ENCODE measurements at places on chromosomes 7 and 10.

DNA sequence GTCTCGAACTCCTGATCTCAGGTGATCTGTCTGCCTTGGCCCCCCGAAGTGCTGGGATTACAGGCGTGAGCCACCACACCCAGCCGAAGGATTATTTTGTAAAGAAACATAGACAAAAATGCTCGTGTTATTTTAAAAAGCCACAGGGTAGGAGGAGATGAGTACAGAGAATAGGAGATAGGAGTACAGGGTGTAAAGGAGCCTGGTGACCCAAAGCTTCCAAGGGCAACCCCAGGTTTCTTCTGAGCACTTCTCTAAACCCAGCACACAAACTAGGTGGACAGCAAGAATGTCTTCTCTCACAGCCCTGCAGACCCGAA is 54.7 kb downstream of the ZNF467 start:
- DNase-seq = no peak

GRCh38 chr7:97731736-97732564 is at the start of gene TAC1:
TAC1 (plus strand) TSS chr7:97732086; CDS start chr7:97732613, 527 bp downstream.
- DNase-seq = no peak

- DNase-seq = peak; percentile 3
Observed at GRCh38 chr10:96413151-96413787, 54.5 kb upstream of the OPALIN start.

GRCh38 chr10:10902951-10903350 is 114.7 kb upstream of the CELF2 start:
- no peak for DNase-seq

DNA sequence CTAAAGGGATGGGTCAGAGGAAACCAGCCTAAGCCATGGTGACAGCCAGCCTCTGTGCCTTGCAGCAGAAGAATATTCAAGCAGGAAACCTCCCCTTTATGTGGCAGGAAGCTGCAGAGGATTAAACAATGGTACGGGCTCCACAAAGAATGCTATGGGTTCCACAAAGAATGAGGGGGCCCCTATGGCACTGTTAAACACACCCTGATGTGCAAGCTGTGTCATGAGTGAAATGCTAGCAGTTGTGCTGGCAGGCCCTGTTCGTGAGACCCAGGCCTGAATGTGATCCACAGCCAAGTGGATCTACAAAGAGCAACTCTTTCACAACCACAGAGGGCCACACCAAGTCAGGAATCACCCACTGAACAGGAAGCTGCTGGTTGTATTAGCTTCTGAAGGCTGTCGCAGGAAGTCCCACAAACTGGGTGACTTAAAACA is 68.9 kb downstream of the MYOF start:
- no peak for DNase-seq

- DNase-seq = no peak
Observed at GRCh38 chr10:75057680-75058079, 53.8 kb upstream of the SAMD8 start.

DNA sequence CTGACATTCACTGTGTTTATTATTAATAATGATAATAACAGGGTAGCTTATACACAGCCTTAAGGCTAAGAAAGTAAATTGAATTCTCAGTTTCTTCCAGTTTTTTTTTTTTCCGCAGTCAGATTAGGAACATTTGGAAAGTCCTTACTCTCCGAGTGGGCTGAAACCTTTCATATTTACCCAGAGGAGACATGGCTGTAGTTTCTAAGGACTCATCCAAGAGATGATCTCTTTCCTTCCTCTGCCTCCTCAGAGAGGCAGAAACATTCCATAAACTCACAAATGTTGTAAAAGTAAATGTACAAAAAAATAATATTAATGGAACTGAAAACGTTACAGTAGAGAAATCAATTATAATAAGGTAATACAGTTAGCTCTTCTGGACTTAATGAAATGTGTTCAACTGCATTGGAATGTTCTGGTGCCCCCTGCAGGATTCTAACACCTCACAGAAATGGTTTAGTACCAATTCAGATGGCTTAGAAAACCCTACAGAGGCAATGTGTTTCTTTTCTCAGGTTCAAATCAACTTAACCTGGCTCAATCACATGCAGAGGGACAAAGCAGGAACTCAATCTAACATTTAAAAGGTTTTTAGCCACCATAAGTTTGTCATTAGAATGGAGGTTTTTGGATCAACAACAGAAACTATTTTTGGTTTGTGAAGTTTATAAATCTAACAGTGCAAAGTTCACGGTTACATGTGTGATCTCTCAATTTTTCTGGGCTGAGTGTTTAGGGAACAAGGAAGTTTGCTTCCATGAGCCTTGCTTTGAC is 71.7 kb downstream of the ICA1 start:
- DNase-seq = peak; percentile 63

DNA sequence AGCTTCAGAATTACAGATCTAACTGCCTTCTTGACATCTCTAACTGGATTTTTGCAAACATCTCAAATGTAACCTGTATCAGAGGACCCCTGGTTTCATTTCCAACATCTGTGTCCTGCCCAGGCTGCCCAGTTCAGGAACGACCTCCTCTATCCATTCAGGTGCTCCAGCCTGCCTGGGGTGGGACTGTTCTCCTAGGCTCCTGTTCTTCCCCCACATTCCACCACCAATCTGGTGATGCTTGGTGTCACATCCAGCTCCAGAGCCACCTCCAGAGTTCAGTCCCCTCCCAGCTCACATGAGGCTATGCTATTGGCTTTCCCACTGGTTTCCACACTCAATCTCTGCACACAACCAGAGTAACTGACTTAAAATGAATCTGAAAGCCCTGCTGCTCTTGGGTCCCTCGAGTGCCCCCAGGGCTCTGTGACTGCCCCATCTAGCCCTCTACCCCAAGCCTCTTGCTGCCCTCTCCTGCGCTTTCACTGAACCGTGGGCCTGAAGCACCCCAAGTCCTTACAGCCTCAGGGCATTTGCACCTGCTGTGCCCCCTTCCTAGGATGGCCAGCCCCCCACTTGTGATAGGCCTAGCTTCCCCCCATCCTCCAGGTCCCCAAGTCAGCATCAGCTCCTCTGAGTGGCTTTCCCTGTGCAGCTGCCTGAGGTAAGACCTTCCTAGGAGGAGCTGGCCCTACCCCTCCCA is 46.1 kb downstream of the PPIF start:
- no peak for DNase-seq

DNA sequence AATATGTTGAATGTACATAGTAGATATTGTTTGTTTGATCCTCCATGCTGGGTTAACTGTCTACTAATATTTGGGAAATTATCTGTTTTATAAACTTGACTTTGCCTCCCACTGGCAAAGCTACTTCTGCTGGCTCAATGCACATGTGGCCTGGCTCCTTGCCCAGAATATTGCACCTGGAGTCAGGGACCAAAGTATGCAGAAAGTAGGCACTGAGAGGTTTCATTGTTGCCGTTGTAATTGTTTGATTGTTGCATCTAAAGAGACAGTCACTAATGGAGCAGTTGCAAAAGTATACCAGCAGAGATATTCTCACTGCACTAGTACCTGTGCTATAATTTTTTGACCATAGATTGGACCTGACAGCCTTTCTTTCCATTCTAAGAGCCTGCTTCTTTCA is 137.8 kb upstream of the CNTNAP2 start:
- no peak for DNase-seq

GRCh38 chr10:96153070-96153469 is 23.0 kb downstream of the ZNF518A start:
- no peak for DNase-seq

GRCh38 chr7:151590071-151590849 is 70.6 kb upstream of the RHEB start:
- DNase-seq = no peak

DNA sequence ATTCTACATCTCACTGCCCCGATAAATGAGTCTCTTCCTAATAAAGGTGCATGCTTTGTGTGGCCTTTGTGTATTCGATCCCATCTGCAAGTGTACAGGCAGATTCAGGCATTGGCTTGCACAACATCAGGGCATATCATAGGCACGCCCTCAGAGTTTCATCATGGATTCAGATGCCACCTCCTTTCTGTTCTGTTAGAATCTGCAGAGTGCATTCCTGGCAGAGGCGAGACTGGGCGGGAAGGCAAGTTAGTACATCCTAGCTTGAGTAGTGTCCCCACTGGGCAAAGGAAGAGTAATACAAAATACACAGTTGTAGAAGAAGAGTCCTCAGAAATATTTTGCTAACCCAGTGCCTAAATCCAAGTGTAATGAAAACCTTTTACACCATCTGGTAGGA is 346.5 kb upstream of the GALNT17 start:
- DNase-seq = no peak

DNA sequence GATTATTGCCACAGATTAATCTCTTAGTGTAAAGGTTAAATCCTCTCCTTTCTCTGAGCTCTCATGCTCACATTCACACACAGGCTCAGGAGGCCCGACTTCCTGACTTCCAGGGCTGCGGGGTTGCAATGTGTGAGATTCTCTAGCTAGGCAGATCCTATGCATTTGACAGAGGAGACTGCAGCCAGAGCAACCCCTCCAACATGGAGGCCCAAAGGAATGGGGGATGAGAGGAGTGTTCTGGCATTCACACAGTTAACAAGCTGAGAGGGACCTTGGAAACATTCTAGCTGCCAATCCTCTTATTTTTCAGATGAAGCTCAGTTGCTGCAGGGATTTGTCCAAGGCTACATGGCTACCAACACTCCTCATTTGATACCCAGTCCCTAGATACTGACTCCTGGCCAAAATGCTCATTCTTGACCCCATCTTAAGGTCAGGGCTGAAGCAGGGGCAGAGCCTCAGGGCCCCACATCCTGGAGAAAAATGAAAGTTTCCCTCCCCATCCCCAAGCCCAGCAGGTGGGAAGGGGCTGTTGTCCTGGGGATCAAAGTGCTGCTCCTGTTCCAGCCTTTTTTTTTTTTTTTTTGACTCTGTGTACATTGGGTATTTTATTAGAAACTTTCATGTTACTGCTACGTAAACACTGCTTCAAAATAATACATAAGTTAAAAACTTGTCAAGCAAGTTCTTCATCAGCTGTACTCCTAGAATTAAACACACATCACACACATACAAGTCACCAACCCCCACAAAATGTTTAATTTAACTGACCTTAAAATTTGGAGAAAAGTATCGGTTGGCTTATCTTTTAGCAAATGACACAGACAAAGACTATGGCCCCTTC is 325.6 kb downstream of the PLXNA4 start:
- no peak for DNase-seq

GRCh38 chr10:73836427-73836980 is 25.1 kb upstream of the NDST2 start:
- DNase-seq = no peak

GRCh38 chr7:90919816-90920215 is 323.7 kb downstream of the CDK14 start:
- DNase-seq = no peak

- no peak for DNase-seq
Observed at GRCh38 chr10:101451261-101451660, 97.3 kb downstream of the BTRC start.

GRCh38 chr10:2475711-2476217 is 591.6 kb upstream of the PFKP start:
- no peak for DNase-seq

DNA sequence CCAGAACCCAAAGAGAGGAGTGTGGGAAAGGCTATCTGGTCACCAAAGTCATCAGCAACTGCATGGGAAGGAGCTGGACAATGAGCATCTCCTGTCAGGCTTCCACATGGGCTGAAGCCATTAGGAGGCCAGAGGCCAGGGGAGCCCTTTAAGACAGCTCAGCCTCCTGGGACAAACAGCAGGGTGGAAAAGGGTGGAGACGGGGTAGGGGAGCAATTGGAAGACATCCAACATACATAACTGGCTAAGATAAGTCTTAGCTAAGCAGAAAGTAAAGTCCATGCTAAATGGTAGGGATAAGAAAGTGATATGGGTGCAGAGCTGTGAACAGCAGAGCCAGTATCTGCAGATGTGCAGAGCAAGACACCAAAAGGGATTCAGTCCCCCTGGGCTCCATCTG is 1.5 kb upstream of the OAT start:
- no peak for DNase-seq

DNA sequence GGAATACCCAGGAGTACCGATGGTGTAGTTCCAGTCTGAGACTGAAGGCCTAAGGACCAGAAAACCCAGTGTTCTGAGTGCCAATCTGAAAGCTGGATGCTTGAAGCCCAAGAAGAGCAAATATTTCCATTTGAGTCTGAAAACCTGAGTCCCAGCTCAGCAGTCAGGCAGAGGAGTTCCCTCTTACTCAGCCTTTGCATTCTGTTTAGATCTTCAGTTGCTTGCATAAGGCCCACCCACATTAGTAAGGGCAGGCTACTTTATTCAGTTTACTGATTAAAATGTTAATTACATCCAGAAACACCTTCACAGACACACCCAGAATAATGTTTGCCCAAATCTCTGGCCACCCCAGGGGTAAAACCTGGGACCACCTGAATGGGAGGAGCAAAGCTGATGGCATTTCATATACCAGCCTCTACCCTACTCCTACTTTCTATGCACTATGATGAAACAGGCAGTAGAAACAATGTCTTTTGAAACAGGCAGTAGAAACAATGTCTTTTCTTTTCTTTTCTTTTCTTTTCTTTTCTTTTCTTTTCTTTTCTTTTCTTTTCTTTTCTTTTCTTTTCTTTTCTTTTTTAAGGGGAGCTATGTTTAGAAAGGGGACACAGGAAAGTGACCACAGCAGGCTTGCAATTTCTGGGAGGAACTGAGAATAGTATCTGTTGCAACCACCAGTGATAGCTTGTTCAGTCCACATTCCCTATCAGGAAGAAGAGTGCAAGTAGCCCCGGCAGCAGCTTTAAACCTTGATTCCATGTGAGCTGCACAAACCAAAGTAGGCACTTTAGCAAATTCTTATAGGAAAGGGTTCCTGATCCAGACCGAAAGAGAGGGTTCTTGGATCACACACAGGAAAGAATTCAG is 30.6 kb downstream of the FAM237B start:
- DNase-seq = no peak

- no peak for DNase-seq
Observed at GRCh38 chr7:133572087-133572486, 319.2 kb downstream of the EXOC4 start.

- no peak for DNase-seq
Observed at GRCh38 chr7:1296356-1296981, 63.8 kb downstream of the UNCX start.

DNA sequence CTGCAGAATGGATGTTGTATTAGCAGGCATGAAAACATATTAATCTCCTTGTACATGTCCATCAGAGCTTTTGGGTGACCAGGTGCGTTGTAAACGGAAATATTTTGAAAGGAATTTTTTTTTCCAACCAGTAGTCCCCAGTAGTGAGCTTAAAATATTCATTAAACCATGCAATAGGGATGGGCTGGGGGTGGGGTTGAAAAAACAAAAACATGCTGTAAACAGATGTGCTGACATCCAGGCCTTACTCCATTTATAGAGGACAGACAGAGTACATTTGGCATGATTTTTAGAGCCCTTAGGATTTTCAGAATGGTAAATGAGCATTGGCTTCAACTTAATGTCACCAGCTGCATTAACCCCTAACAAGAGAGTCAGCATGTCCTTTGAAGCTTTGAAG is 50.2 kb downstream of the PTPN12 start:
- no peak for DNase-seq

DNA sequence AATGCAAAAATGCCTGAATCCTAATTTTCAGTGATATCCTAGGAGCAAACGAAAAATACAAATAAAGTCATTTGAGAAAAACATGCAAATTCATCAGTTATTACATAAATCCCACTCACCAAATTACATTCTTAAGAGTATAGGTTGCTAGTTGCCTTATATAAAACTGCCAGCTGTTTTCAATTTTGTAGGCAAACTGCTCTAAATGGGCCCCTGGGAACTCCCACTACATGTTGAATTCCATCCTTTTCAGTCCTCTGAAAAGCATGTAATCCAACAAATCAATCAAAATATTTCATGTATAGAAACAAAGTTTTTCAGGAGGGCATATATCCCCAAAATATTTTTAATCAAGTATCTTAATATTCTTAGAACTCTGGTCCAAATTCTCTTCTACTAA is 2.1 kb upstream of the JMJD1C start:
- DNase-seq = no peak

Measured in M059J (cell line).